ENCODE measurements at places on chromosomes 6 and 20.

- no peak for ATAC-seq
Observed at GRCh38 chr6:136738692-136739057, 53.6 kb downstream of the MAP3K5 start.

- ATAC-seq: no peak
Observed at GRCh38 chr6:166998256-166999144, 697 bp upstream of the CEP43 start.

DNA sequence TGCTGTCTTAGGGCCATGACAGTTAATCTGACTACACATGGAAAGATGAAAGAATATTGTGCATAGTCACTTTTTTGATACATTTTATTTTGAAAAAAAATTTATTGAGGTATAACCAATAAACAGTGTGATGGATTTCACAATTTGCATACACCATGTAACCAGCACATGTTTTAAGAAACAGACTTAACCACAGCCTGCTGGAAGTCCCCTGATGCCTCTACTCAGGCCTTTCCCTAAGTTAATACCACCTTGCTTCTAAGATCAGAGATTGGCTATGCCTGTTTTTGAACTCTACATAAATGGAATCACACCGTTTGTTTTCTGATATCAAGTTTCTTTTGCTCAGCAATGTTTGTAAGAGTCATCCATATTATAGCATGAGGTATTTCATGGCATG is 136.3 kb downstream of the CFAP61 start:
- no peak for ATAC-seq

DNA sequence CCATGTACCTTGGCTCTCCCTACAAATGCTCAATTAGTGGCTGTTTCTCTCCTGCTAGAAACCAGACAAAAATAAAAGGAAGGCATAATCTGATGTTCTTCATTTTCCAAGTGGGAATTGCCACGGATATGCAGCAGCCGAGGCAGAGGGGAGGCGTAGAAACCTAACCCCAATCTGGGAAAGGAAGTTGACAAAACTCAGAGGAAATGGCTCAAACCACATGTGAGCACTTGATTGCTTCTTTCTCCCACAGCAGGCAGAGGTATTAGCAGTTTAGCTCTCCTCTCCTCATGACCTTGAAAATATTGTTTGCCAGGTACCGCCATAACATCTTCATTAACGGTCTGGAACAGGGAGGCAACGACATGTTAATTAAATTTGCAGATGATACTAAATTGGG is 3.8 kb upstream of the MLN start:
- ATAC-seq: no peak

DNA sequence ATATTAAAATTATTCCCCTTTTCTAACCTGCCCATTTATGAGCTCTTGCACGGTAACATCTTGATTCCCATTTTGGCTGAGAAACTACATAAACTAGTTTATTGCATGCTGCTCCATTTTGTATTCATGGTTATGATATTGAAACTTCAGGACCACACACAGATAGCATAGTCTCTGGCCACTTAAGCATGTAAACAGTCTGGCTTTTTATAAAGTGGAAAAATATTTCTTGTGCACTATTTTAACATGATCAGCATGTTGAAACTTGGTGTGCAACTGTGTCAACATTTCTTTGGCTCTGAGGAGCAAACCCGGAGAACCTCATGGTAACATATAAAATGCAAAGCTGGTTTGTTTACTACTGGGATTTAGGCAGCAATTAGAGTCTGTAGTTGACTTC is 70.7 kb downstream of the SLX4IP start:
- peak; percentile 13 for ATAC-seq

- no peak for ATAC-seq
Observed at GRCh38 chr6:23561732-23562131, 564.3 kb upstream of the NRSN1 start.

DNA sequence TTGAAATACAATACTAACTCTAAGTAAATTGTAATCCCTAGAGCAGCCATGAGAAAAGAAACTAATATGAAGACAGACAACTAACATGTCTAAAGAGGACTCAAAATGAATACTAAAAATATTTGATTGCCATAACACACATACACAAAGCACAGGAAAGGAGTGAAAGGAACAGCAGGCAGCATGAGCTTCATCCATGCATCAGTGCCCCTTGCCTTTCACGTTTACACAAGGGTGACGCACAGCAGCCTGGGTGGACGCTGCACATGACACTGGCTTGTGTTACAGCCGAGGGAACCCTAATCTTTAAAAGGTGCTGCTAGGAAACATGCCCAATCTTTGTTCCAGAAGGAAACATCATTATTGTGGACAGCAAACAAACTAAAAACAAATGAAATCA is 123.5 kb downstream of the MAN1A1 start:
- ATAC-seq: no peak

DNA sequence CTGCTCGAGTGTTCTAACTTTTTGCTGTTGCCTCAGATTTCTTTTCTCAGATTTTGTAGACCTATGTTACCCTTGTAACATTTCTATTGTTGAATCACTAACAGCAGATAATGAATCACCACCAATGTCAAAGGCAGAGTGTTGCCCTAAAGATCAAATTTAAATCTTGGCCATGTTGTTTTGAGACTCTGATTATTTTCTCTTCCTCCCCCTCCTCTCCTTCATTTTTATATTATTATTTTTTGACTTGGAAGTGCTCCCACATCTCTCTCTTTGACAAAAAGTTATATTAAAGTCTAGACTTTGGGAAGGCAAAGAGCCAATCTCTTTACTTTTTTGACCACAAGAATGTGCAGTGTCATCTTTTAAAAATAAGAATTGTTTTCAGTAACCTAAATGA is 422.7 kb downstream of the NKAIN2 start:
- no peak for ATAC-seq

- no peak for ATAC-seq
Observed at GRCh38 chr6:142695016-142695415, 250.0 kb downstream of the HIVEP2 start.

GRCh38 chr6:151577257-151577656 is 83.4 kb downstream of the CCDC170 start:
- ATAC-seq: no peak

DNA sequence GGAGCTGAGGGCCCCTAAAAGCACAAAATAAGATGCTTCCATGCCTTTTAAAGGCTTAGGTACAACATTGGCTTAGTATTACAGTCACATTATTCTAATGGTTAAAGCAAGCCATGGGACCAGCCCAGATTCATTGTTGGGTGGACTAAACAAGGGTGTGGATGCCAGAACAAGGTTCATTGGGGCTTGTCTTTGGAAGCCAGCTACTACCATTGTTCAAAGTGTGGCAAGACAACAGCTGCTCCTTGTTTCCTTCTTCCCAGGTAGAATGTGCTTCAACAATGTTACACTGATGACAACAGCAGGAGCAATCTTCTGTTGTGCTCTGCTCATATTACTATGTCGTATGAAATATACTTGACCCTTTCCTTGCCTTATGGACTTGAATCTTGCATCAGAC is 261.5 kb downstream of the TBC1D7 start:
- no peak for ATAC-seq

DNA sequence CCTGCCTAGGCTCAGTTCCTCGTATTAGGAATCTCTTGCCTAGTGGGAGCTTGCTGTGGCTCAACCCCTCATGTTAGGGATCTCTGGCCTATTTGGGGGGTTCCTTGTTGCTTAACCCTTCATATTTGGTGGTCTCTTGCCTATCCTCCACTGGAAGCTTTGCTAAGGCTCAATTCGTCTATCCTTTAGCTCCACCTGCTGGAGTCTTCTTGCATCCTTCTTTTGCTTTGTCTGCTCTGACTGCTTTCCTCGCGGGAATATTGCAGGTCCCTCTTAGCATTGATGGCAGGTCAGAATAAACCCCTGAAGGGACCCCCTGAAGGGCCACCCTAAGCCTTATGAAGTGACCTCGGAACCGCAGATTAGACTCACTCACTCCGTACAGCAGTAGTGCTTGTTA is 203.0 kb upstream of the TBX18 start:
- ATAC-seq: no peak

- ATAC-seq: no peak
Observed at GRCh38 chr6:151185148-151185547, 54.6 kb upstream of the AKAP12 start.

GRCh38 chr6:36358226-36358915 is 21.7 kb upstream of the BNIP5 start:
- ATAC-seq: peak; percentile 16

DNA sequence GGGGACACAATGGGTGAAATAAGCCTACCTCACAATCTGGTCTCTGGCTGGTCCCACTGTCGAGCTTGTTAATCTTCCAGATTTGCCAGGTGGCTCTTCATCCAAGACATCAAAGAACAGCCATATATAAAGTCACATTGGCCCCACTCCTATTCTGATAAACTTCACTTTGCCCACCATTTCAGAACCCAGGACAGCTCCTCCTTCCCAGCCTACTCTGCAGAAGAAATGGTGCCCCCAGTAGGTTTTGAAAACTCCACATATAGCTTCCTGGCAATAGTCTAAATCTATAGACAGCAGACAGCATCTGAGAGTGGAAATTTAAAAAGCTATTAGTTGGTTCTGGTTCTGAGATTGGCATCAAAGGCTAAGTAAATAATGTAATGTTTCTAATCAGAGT is 143.1 kb upstream of the PCSK2 start:
- ATAC-seq: no peak

GRCh38 chr20:49563015-49563980 is 4.6 kb downstream of the PTGIS start:
- no peak for ATAC-seq

GRCh38 chr6:17289630-17290061 is 8.5 kb downstream of the RBM24 start:
- peak; percentile 91 for ATAC-seq

DNA sequence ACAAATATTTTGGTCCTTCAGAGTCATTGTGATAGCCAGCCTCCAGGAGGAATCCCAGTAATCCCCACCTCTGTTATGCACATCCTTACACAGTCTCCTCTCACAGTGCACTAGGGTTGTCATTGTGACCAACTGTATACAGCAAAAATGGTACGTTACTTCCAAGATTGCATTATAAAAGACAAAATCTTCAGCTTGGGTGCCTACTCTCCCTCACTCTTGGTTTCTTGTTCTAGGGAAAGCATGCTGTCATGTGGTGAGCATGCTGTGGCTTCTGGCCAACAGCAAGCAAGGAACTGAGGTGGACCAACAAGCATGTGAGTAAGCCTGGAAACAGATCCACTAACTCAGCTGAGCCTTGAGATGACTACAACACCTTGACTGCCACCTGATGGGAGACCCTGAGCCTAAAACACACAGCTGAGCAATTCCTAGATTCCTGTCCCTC is 130.1 kb upstream of the DST start:
- peak; percentile 58 for ATAC-seq

GRCh38 chr6:13217206-13217905 is 111.0 kb downstream of the TBC1D7 start:
- no peak for ATAC-seq

DNA sequence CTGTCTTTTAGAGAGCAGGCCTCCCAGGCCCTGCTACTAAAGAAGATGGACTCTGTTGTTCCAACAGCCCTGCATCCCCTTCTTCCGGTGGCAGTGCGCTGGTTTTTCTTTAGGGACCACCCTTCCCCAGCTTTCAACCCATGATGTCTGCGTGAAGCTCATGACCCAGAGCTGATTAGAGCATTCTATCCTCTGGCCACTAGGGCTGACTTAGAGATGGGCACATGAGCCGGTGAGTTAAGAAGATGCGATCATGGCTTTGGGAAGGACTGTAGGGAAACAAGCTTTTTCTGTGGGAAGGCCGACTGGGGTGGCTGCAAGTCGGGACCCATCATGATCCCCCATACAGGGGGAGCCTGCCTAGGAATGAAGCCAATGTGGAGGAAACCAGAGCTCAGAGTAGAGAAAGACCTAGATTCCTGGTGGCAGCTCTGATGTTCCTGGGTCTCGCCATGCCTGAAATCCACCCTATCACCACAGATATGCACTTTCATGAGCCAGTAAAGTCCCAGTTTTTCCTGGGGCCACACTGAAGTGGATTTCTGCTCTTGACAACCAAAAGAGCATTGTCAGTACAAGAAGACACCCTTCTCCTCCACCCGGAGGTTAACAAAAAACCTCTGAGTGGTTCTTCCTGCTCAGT is 29.1 kb upstream of the STX16 start:
- no peak for ATAC-seq

GRCh38 chr6:38495518-38495917 is 144.2 kb downstream of the BTBD9 start:
- no peak for ATAC-seq

DNA sequence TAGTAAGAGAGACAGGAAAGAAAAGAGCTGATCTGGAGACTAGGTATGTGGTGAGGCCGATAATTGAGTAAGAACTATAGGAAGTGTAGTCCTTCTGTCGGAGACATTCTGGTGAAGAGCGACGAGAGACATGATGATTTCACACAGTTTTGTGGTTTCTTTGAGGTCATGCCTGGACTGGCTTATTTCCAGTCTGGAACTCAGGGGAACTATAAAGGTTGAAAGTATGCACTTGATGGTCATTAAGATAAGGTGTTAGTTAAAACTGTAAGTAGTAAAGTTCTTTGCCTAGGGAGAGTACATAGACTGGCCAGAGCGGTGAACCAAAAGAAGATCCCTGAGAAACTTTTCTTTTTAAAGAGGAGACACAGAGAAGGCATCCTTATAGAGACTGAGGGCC is 68.8 kb downstream of the RFX6 start:
- no peak for ATAC-seq

GRCh38 chr6:163085861-163086623 is 328.5 kb upstream of the QKI start:
- no peak for ATAC-seq

GRCh38 chr20:54083459-54083858 is 13.1 kb upstream of the BCAS1 start:
- no peak for ATAC-seq

DNA sequence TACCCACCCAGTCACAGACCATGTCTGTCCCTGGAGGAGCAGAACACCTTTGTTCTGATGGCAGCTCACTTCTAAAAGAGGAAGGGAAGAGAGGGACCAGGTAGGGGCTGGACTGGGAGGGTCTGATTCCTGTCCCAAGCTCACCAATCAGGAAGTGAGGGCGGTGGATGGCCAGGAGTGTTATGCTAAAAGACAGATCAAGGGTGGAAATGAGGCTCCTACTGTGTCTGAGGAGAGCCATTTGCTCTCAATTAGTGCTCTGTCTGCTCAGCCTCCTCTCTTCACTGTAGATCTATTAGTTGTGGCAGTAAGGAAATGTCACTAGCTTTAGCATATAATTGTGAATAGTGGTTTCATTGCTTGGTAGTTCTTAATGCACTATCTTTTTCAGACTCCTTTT is 72.5 kb downstream of the ARMC2 start:
- ATAC-seq: no peak

Data from gastroesophageal sphincter (tissue), 4 donors.